ENCODE measurements at places on chromosomes 11 and 22.

DNA sequence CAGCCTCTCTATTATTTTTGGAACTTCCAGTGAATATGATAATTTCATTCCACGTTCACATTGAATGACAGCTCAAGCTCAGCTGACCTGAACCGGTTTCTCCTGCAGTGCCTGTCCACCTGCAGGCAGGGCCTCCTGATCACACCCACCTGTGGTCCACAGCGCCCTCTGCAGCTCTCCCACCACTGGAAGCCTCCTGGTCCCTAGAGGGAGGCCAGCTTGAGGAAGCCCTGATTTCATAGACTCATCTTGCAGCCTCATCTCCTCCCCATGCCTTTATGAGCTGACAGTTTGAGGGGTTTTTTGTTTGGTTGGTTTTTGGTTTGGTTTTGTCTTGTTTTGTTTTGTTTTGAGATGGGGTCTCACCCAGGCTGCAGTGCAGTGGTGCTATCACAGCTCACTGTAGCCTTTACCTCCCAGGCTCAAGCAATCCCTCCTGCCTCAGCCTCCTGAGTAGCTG is 29.9 kb upstream of the MALAT1 start:
- DNase-seq = no peak

DNA sequence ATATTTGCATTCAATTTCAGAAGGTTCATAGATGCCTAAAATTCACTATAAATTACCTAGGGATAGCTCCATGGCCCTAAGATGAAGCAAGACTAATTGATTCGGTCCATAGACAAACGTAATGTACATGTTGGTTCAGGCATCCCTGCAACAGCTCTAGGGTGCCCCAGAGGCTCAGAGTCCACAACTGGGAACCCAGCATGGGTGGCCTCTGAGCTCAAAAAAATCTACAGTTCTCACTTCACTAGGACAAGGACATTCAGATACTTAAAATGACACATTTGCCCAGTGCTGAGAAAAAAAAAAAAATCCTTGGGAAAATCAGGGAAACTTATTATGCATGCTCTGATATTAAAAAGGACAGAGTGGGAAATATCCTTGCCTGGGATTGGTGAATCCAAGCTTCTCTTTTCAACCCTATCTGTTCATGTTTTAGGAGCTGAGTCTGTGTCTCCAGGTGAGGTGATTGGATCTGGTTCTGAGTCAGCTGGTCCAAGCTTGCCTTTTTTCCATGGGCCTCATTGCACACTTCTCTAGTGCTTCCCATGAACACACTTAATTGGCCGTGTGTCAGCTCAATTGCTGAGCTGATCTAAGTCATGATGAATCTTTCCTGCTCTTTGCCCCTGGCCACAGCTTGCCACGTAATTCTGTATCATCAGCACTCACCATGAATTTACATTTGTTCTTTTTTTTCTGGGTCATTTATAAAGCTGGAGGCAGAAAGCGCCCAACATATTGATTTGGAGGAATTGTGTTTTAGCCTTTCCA is 116.3 kb upstream of the RCN1 start:
- no peak for DNase-seq

- no peak for DNase-seq
These were observed 3.7 kb upstream of the MIEF1 start for GRCh38 chr22:39498368-39498767.

- DNase-seq = no peak
These were observed 107.7 kb upstream of the CLMP start for GRCh38 chr11:123302751-123303195.

DNA sequence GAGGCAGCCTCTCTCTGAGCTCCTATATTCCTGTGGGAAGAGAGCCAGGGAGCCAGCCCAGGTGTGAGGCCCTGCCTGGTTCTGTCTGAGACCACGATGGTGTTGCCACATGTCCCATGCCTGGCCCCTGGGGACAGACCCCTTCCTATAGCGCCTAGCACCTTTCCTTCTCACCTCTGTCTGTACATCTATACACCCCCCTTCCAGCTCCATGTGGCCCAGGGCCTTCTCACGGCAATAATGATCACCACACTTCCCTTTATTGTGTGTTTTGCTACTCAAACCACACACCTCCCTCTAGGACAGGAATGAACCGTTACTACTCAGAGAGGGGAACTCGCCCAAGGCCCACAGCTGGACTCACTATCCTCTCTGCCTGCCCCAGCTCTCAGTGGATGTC is 12.8 kb downstream of the CD82 start:
- DNase-seq = no peak

DNA sequence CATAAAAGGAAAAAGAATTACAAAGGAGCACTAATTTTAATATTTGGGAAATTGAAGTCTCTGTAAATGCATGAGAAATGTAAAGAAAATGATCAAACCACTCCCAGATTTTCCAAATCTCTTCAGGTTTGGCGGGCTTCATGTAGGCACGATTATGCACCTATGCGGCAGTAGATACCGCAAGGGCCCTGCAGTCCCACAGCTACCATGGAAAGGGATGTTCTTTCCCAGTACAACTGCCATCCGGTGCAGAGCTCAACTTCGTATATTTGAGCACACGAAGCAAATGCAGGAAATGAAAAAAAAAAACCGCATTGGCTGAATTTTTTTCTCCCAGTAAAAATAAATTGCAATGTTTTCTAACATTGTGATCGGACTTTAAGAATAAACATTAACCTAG is 1.4 kb downstream of the SLC17A6 start:
- no peak for DNase-seq

DNA sequence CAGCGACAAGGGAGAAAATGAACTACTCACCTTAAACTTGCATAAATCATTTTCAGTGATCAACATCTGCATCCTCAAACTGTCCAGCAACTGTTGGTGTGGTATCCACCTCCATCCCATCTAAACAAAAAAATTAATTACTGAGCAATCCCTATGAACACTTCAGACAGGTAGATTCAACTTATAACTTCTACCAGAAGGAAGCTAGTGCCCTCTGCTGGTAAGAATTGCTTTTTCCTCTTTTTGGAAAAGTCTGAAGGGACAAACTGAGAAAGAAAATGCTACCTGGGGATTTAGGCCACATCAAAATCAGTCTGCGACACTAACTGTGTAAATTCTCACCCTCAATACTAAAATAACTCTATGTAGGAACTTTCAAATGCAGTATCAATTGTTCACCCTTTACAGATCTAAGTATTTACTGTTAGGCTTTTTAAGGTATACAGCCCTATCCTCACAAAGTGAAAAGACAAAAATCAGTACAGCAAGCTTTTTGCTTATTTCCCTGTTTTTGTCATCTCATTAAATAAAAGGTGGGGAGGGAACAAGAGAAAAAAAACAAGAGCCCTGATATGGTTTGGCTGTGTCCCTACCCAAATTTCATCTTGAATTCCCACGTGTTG is 17.9 kb downstream of the CLNS1A start:
- DNase-seq = peak; percentile 49

DNA sequence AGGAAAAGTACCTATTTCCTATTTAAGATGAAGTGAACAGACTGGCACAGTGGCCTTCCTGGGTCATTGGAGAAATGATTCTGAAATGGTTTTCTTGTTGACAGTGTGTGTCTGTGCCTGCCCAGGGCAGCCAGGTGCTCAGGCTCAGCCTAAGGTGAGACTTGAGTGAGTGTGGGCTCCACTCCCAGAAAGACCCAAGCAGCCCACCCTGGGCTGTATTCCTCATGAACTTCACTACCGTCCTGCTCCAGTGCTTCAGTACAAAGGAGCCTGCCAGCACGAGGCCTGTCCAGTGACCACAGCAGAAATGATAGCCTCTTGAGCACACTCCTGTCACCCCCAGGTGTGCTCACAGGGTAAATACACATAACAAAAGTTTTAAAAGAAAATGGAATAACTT is 49.5 kb downstream of the GAB4 start:
- DNase-seq = no peak

GRCh38 chr22:40694411-40694810 is 15.1 kb downstream of the MCHR1 start:
- peak; percentile 45 for DNase-seq

GRCh38 chr22:40025856-40026255 is 31.1 kb downstream of the FAM83F start:
- no peak for DNase-seq

DNA sequence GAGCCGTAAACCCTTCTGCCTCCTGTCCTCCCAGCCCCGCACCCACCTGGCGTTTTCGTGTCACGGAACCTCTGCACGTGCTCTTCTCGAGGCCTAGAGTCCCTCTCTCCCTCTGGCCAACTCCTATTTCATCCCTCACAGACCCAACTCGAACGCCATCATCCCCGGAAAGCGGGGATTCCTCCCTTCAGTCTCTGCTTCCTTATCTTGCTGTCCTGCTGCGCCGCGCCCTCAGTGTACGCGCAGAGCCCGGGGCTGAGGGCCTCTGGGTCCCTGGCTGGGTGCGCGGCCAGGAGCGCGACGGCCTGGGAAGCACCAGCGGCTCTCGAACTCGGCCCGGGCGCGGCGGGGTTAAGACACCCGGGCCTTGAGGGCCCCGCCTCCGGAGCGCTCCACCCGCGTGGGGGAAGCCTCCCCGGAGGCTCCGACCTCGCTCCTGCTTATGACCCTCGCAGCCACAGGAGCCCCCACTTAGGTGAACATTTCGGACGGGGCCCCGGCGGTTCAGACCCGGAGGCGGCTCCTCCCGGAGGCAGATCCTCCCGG is 398 bp upstream of the ATG16L2 start:
- DNase-seq = peak; percentile 89

- DNase-seq = no peak
These were observed 2.7 kb downstream of the SYCE3 start for GRCh38 chr22:50560034-50560433.

GRCh38 chr22:19836512-19836911 is 18.2 kb downstream of the GNB1L start:
- no peak for DNase-seq

GRCh38 chr22:42780070-42780540 is 59.4 kb upstream of the A4GALT start:
- DNase-seq = peak; percentile 79

GRCh38 chr11:100892886-100893285 is 205.8 kb downstream of the ARHGAP42 start:
- DNase-seq = no peak

- DNase-seq = no peak
These were observed 22.2 kb downstream of the CYB5R2 start for GRCh38 chr11:7651140-7651551.

DNA sequence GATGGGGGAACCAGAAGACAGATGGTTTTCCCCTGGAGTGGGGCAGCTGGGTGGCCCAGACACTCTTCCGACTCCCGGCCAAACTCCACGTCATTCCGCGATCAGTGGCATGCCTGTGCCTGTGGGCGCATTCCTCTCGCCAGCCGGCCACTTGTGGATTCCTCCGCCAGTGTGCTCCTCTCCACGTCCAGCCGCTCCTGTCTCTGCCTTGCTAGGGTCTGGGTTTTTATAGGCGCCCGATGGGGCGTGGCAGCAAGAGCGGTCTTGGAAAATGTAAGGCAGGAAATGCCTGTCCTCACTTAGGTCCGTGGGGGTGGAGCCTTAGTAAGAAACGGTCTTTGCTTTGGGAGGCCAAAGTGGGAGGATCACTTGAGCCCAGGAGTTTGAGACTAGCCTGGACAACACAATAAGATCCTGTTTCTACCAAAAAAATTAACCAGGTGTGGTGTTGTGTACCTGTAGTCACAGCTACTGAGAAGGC is 81.6 kb upstream of the SEPTIN5 start:
- no peak for DNase-seq
